ENCODE measurements at places on chromosomes 13 and 19.

DNA sequence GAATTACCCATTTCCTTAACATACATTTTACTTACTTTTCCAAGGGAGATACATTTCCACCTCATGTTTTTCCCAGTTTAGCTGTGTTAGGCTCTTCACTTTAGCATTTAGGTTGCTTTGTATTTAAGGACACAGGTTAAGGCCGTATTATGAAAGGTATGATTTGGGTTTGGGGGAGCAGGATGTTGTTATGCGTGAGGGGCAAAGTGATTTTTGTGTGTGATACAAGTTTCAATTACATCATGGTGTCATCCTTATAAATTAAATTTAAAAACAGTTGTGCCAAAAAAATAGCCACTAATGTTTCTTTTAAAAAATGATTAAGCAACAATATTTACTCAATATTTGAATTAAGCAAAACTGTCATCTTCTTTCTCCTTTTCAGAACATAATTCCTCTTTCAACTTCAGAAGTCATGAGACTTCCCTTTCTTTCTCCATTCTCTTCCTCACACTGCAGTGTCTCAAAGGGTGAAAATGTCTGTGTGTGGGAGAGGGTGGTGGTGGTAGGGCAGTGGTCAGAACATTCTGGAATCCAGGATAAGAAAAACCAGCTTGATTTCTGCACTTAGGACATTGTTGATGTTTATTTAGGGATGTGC lies 126.2 kb downstream of the KCNRG start:
- no peak for DNase-seq

GRCh38 chr13:110265682-110266430 lies 41.1 kb downstream of the COL4A1 start:
- no peak for DNase-seq

DNA sequence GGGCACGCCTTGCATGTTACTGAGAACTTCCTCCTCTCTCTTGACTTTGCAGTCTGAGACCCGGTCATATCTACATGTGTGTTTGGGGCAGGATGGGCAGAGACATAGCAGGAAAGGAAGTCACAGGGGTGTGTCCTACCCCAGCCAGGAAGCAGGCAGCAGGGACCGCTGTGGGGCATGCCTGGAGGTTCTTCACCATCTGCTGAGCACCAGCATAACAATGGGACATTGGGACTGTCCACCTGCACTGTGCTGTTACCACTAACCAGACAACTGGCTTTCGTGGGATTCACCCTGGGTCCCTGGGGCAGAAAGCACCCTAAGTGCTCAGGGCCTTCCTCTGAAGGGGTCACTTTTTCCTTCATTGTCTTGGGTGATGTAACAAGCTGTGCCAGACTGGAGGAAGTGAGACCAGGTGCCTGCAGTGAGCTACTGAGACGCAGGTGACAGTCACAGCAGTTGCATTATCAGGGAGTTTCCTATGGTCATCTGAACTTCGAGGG lies 2.6 kb upstream of the HAUS5 start:
- no peak for DNase-seq

- no peak for DNase-seq
Measured at GRCh38 chr13:32259116-32259515, 56.0 kb downstream of the ZAR1L start.

DNA sequence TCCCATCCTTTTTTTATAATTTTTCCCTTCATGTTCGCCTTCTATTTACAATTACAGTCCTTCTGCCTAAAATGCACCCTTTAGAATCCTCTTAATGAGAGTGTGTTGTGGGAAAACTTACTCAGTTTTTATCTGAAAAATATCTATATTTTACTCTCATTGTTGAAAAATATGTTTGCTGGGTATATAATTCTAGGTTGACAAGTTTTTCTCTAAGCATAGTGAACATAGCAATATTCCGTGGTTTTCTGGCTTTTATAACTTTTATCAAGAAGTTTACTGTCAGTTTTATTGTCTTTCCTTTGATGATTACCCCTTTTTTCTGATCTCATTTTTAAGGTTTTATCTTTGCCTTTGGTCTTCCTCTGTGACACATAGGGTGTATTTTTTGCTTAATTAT lies 57.3 kb downstream of the UQCRFS1 start:
- DNase-seq = no peak

- no peak for DNase-seq
Measured at GRCh38 chr19:9877780-9878510, 42.8 kb downstream of the PIN1 start.

- no peak for DNase-seq
Measured at GRCh38 chr19:13017306-13018034, 22.2 kb downstream of the NFIX start.

- DNase-seq = no peak
Measured at GRCh38 chr13:73767191-73767741, 366.9 kb downstream of the KLF12 start.

DNA sequence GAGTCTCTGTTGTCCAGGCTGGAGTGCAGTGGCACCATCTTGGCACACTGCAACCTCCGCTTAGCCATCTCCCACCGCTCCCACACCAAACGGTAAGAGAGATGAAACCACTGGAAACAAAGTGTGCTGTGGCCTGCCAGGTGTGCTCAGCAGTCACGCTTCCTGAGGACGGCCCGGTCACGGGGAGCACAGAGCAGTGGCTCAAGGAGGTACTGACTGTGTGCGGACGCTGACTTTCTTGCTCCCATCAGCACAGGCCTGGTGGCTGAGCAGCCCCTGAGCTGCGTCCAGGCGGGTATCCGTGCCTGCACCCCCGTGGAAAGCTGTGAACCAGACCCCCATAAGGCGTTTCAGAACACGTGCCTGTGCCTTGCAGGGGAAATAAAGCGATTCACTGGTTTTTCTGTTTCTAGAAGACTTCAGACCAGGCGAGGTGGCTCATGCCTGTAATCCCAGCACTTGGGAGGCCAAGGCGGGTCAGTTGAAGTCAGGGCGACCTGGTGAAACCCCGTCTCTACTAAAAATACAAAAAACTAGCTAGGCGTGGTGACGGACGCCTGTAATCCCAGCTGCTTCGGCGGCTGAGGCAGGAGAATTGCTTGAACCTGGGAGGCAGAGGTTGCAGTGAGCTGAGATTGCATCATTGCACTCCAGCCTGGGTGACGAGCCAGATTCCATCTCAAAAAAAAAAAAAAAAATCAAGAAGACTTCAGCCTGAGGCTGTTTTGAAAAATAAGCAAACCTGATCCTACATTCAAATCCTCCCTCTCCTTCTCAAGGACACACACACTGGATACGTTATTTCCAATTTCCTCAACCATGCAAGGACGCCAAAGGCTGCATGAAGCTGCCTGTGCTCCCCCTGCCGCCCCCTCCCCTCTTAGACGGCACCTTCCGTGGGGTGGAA lies 25.5 kb downstream of the ADPRHL1 start:
- DNase-seq = no peak

DNA sequence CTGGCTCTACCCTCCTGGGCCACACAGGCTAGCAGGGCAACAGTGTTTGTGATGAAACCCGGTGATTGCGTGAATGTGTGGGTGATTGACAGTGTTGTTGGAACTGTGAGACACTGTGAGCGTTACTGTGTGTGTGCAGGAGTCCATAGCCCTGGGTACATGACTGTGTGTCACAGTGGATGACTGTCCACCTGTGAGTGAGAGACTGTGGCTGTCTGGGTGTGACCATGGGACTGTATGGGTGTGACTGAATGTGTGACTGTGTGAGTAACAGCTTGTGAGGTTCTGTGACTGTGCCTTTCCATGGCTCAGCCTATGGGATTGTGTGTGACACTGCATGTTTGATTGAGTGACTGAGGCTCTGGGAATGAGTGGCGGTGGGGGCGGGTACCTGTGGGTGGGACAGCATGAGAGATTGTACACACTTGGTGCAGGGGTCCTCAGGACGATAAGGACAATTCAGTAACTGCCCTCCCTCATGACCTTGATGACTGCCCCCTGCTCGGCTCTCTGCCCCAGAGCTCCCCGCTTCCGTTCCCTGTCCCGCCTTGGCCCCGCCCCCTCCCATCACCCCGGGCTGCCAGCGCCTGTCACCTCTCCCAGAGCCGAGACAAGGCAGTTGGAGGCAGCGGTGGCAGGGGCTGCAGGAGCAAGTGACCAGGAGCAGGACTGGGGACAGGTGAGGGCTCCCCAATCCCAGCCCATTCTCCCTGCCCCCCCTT lies at the start of gene GIPR:
Gene GIPR (plus strand): TSS at position 602 of the 722 bp plus-strand sequence. CDS start 1,300 bp downstream, outside the sequence.
- peak; percentile 60 for DNase-seq

DNA sequence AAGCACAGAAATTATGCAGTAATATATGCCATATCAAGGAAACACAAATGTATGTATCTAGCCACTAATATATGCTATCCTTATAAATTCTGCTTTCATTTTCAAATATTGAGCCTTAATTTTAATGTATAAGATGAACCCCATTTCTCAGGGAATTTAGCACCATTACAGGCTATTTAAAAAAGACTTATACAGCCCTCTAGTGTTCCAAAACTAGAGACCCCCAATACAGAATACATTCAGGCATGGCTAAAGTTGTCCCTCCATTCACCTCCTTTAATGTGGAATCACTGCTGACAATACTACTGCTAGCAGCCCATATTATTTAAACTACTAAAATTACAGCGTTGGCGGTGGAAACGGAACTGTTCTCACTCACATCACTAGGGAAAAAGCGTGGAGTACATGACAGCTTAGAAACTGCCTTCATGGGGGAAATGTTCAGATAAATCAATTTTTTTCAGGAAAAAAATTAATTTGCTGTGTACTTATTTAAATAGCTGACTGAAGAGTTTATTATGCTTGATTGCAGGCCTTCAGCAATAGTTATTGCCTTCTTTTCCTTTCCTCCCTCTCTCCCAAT lies 541.0 kb downstream of the PCDH9 start:
- DNase-seq = peak; percentile 36

DNA sequence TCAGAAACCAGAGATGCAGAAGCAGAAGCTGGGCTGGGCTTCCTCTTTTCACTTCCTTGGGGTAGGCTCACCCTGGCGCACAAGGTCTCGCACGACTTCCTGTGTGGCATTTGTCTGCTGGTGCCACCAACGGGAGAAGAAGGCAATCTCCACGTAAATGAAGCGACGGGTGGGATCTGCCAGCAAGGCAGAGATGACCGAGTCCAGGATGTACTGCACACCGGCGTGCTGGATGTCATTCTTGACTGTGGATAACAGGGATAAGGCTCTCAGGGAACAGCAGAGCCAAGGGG lies 1.3 kb downstream of the MAN2B1 start:
- no peak for DNase-seq

GRCh38 chr19:39788244-39788643 lies 9.6 kb downstream of the LEUTX start:
- no peak for DNase-seq

- DNase-seq = no peak
Measured at GRCh38 chr19:38437917-38438316, 4.4 kb downstream of the RYR1 start.

GRCh38 chr13:40232311-40233040 lies 434.0 kb downstream of the FOXO1 start:
- DNase-seq = peak; percentile 56

- DNase-seq = peak; percentile 7
Measured at GRCh38 chr13:62320129-62321108, 904.8 kb upstream of the PCDH20 start.

DNA sequence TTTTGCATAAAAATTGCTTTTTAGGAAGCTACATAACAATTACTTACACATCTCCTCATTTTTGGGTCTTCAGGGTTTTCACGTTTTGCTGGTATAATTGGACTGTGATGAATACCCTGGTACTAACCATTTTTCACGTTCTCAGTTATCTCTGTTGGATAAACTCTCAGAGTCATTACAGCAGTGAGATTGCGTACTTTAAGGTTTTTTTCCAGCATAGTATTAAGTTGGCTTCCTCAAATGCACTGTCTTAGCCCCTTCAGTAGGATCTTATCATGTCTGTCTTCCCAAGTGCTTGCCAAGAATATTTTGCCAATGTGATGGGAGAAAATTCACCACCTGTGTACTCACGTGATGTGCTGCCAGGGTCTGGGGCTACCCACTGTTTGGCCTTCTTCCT lies 342.5 kb downstream of the TEX29 start:
- no peak for DNase-seq

- no peak for DNase-seq
Measured at GRCh38 chr19:38319421-38320258, at the start of gene KCNK6. Gene KCNK6, plus strand, starts transcription at chr19:38319845. Its CDS starts 106 bp downstream, at chr19:38319951.

DNA sequence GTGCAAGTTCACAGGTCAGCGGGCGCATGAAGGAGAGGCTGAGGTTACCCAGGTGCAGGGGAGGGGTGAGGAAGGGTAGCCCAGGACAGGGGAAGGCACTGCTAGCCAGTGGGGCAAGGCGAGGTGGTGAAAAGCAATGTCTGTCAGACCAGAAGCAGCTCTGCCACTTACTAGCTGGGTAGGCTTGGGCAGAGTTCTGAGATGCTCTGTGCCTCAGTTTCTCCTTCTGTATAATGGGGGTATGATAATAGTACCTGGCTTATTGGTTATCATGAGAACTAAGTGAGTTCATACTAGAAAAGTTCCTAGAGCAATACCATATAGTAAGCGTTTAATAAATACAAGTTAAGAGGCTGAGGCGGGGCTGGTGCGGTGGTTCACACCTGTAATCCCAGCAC lies 14.3 kb upstream of the SCN1B start:
- no peak for DNase-seq
